ENCODE measurements at places on chromosomes 7 and 10.

DNA sequence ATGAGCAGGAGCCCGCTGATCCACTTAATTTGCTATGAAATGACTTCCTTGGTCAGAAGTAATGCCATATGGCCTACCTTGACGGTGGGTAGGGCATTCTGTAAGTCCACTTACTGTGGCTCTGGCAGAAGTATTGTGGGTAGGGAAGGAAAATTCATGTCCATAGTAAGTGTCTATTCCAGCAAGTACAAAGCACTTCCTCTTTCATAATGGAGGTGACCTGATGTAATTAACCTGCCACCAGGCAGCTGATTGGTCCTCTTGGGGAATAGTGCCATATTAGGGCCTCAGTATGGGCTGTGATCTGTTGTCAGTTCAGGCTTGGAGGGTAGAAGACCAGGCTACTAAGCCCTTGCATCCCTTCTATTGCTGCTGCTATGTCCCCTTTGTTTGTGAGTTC, 103.9 kb downstream of the SLC37A3 start:
- DNase-seq: no peak

- DNase-seq: no peak
These were observed 21.5 kb downstream of the RBM33 start for GRCh38 chr7:155665957-155666287.

- DNase-seq: no peak
These were observed 6.5 kb upstream of the AP5Z1 start for GRCh38 chr7:4768597-4769569.

- no peak for DNase-seq
These were observed 1.2 kb upstream of the CCDC6 start for GRCh38 chr10:59907537-59907917.

DNA sequence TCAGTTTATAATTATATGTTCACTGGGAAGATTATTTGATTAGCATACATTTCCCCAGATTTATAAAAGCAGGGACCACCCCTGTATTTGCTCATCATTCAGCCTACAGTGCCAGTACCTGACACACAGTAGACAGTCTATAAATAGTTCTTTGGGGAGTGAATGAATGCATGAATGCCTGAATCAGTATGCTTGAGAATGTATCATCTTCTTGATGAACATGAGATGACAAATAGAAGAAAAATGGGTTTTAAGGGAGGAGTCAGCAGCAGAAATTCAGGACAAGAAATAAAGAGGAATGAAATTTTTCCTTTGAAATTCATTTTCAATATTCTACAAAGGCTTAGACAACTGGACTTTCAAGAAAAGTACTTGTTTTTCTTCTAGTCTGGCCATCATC, 295.8 kb upstream of the LRRTM3 start:
- no peak for DNase-seq

GRCh38 chr7:99296471-99296870, 23.8 kb downstream of the MYH16 start:
- DNase-seq: no peak

GRCh38 chr7:92809760-92810573, 26.4 kb downstream of the CDK6 start:
- no peak for DNase-seq

- no peak for DNase-seq
These were observed 1338.7 kb downstream of the REEP3 start for GRCh38 chr10:64859911-64860310.

- DNase-seq: no peak
These were observed 47.1 kb downstream of the MTURN start for GRCh38 chr7:30181736-30182522.

DNA sequence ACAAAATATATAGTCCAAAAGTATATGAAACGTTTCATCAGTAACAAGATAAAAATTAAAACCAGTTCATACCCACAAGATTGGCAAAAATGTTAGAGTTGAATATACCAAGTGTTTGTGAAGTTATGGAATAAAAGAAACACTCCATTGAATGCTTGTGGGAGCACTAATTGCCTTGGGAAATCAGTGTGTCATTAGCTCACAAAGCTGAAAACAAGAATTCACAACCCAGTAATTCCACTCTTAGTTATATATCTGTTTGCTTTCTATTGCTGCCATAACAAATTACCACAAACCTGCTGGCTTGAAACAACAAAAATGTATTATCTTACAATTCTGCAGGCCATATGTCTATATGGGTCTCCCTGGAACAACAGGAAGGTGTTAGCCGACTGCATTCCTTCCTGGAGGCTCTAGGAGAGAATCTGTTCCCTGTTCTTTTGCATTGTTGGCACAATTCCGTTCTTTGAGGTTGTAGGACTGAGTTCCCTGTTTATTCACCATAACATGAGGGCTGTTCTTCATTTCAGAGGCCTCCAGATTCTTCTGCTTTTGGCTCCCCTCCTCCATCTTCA, 45.7 kb downstream of the SEM1 start:
- no peak for DNase-seq

DNA sequence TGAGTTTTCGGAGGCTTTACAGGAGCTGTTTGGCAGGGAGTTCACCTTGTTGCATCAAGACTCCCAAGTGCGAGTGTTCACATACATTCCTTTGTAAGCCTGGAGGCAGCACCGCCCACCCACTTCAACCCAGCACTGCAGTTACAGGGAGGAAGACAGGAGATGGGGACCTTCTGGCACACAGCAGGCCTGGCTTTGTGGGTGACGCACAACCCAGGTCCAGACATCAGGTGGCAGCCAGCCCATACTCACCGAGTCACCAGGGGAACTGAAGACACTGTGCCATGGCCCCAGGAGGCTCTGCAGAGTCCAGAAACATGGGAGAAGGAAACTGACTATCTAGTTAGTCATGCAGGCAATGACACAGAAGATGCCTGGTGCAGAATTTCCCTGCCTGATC, 305.9 kb upstream of the RNF32 start:
- no peak for DNase-seq

DNA sequence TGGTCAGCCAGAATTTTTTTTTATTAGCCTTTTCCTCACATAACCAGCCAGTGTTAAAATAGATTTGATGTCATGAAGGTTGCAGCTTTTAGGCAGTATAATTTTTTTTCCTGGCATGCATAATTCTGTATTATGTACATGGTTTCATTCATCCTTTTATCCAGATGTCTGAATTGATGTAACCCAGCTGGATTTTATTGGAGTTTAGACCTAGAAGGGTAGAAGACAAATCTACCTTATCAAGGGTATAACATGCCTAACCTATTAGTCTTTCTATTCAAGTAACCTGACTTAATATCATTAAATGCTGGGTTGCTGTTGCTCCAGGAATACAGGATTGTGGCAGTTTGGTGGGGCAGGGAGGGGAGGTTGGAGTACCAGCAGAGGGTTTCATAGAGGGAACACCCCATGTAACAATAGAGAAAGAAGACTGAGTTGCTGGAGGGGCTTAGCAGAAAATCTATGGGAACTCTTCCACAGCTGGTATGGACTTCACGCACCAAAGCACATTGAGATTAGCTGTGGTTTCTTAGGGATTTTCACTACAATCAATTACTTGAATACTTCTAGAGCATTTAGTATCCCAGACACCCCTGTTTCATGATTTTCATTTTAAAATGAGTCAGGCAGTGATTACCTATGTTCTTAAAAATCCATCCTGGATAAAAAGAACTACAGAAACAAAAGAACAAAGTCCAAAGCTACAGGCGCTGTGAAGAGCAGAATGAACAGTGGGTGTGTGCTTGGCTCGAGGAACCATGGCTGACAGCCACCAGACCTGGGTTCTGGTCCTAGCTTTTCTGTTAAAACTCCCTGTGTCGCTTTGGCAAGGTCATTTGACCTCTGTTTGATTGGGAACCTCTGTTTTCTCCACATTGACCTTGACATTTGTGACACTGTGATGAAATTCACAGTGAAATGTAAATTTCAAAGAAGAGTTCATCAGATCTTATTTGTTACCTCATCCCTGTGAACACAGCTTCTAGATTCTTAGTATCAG, 93.5 kb downstream of the CREM start:
- DNase-seq: peak; percentile 22

DNA sequence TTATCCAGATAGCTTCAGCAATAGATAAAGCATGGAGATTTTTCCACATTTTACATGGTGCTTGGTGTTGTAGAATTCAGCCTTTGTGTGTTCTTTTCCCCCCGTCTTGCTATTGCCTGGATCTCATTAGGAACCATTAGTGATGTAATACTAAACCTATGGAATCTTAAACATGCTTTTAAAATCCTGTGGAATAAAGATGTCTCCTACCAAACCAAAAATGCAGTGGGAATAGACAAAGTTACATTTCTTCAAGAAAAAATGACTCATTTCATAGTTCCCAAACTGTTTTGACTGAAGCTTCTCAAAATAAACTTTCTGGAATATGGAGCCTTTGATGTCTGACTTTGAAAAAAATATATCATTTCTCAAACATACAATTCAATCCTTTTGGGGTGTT, 44.0 kb downstream of the CALD1 start:
- DNase-seq: no peak

- DNase-seq: no peak
These were observed 544.0 kb upstream of the ZWINT start for GRCh38 chr10:56905051-56905450.

- DNase-seq: no peak
These were observed 116.4 kb upstream of the SEM1 start for GRCh38 chr7:96826089-96826488.

- no peak for DNase-seq
These were observed 27.4 kb upstream of the UBE3C start for GRCh38 chr7:157111311-157111710.

GRCh38 chr7:154412105-154412504, 359.9 kb downstream of the DPP6 start:
- DNase-seq: no peak

DNA sequence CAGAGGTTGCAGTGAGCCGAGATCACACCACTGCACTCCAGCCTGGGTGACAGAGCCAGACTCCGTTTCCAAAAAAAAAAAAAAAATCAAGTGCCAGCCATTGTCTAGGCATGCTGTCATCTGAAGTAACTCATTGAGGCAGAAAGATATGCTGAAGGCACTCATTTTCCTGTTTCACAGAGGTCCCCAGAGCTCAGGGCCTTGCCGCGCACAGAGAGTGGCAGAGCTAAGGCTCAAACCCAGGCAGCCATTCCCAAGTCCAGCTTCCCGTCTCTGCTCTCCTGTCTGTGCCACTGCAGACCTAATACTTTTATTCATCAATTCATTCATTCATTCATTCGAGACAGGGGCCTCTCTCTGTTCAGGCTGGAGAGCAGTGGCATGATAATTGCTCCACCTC, 3.5 kb downstream of the GRIFIN start:
- no peak for DNase-seq

DNA sequence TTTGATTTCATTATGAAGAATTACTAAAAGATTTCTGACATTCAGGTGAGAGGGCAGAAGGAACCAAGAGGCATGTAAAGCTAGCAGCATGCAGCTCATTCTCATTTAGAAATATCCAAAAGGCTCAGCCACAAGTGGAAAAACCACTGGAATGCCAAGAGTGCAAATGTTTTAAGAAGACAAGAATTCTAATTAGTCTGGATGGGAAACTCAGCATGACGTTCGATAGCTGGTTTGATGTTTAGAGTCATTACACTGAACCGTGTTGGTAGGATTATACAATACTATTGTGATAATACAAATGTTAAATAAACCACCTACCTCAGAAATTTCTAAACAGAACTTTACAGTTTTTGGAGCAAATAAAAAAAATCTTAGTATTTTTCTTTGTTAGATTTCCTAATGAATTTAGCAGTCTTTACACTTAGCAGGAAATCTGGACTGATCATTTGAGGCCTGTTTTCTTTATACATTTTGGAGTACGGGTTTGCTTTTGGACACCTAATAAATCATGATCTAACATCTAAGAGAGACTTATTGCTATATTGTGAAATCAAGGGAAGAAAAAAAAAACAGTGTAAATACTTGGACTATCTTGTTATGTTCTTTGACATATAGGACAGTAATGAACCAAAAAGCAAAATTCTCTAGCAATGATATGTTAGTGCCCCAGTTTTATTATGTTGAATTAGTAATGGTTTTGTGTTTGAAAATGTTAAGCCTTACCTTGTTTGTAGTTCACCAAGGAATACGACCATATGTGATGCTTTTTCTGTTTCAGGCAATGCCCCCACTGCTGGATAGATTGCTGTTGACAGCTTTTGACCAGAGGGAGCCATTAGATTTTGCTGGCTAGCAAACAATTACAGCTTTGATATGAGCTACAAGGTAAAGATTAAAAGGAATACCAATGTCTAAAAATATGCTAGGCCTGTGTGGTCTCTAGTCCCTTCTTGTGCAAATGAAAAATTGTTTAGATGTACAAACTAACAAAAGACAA, 354.1 kb upstream of the SEMA3A start:
- DNase-seq: no peak

- DNase-seq: no peak
These were observed 69.2 kb upstream of the INSIG1 start for GRCh38 chr7:155228459-155228845.

- DNase-seq: no peak
These were observed 264.7 kb downstream of the DNAJB6 start for GRCh38 chr7:157601530-157601929.

GRCh38 chr10:93820434-93820833, 62.7 kb downstream of the LGI1 start:
- DNase-seq: no peak

DNA sequence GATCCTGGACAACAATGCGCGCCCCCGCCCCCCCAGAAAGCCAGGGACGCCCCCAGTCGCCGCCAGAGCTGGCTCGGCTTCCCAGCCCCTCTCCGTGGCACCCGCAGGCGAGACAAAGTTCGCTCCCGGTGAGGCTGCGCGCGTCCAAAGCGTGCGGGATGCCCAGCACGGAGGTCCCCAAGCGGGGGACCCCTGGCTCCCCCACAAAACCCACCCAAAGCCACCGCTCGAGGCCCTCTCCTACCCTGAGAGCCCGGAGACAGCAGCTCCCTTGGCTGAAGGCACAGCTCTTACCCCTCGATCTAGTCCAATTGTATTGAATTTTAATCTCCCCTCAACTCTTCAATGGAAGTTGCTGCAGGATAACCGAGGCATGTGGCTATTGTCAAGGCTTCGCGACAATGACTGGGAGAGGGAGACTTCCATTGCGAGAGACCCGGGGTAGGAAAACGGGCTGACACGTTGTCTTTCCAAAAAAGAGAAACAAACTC, 305.3 kb downstream of the PRPF18 start:
- no peak for DNase-seq

DNA sequence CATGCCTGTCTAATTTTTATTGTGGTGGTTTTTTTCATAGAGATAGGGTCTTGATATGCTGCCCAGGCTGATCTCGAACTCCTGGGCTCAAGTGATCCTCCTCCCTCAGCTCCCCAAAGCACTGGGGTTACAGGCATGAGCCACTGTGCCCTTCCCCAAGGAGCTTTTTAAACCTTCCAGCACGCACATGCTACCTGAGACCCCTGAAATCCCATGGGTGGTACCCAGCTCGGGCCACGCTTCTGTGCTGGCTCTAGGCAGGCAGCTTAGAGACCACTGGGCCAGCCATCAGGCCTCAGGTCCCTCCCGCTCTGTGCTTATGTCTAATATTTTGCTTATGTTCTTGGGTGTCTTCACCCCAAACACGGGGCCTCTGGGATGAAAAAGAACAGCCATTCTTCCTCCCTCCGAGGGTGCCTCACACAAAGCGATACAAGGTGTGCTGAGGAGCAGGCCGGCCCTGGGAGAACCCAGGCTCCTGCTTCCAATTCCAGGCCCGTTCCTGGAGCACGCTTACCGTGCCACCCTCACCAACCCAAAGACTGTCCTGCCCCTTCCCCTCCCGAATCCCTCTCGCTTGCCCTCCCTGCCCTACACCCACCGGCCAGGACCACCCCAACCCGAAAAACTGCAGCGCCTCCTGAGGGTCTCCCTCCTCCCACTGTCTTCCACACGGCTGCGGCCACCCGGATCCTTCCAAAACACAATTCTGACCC, 10.9 kb downstream of the SPOCK2 start:
- no peak for DNase-seq

- no peak for DNase-seq
These were observed 211.6 kb upstream of the MBL2 start for GRCh38 chr10:52984169-52984568.
